ENCODE measurements at places on chromosomes 2 and 18. TPM values are rescaled to one million over a fixed set of nuclear protein-coding genes. Genes with fewer than 3 reads are reported as not detected.

Gene MC2R
- total RNA-seq: not detected

Gene BIN1
- 132 TPM for total RNA-seq

Gene ITPRIPL1
- total RNA-seq: 5.7 TPM

Gene BMP10
- total RNA-seq: not detected

Gene IFIH1
- 7.0 TPM for total RNA-seq

Gene FIGN
- 10.3 TPM for total RNA-seq

Gene CCDC178
- 3.1 TPM for total RNA-seq

Gene FSHR
- total RNA-seq: not detected

Gene KCNG3
- 2.0 TPM for total RNA-seq

All from camera-type eye (tissue), 1 donor.